Effector memory CD4-positive, alpha-beta T cell (primary cell): ENCODE measurements at places on chromosomes 1 and 21.

DNA sequence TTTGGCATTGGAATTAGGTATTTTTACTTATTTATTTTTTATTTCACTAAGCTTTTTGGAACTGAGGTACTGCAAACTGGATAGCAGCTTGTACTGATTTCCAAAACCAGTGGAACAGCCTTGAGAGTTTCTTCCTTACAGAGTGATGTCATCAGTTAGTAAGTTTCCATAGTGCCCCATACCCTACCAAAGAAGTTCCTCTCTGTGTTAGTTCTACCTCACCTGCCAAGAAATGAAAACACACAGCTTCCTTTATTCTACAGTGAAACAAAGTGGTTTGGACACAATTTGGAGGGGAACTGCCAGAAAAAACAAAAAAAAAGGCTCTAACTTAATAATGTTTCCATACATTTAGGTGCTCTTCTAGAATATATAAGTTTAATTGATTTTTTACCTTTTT lies 430.9 kb upstream of the ADGRL2 start:
- no peak for DNase-seq

GRCh38 chr1:101482306-101482705 lies 245.5 kb downstream of the S1PR1 start:
- no peak for DNase-seq

DNA sequence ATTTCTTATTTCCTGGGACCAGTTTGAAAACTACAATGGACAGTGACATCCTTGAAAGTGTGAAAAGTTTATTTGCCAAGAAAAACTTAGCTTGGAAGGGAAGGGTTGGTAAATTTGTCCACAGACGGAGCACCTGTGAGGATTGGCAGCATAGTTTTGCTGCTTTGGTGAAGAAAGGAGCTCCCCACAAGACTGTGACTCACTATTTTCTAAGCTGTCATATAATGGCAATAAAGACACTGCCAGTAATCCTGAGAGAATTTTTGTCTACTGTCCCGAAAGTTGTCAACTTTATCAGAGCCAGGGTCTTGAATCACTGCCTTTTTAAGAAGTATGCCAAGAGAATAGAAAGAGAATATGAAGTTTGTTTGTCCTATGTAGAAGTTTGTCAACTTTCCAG lies 230.8 kb downstream of the NEGR1 start:
- DNase-seq = no peak

DNA sequence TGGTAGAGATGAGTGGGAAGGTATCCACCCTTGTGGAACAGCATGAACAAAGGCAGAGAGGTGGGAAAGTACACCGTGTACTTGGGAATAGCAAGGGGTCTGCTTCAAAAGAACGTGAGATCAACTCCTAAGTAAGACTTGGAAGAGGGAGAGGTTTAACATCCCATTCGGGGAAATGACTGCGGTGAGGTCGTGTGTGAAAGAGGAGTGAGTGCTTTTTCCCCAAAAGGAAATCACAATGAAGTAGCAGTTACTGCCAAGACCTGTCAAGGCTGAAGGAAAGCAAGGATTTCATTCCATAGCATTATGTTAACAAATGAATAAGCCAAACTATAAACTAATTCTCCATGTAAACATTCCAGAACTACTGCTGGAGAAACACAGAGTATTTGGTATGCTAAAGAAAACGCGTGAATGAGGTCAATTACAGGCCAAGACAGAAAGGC lies 20.0 kb upstream of the SYDE2 start:
- no peak for DNase-seq

GRCh38 chr21:39650306-39650705 lies 37.6 kb downstream of the B3GALT5 start:
- no peak for DNase-seq

GRCh38 chr1:71462247-71462646 lies 381.4 kb upstream of the ZRANB2 start:
- DNase-seq = no peak

GRCh38 chr21:30349572-30349971 lies 1.2 kb upstream of the KRTAP23-1 start:
- no peak for DNase-seq
